SK-N-SH (cell line): ENCODE measurements at places on chromosomes 5 and 9.
A peak's percentile ranks its signal among the peaks of the same experiment; 100 is the strongest.

GRCh38 chr9:78369639-78370219 is 72.8 kb downstream of the PSAT1 start:
- DNase-seq, result peak; percentile 79

DNA sequence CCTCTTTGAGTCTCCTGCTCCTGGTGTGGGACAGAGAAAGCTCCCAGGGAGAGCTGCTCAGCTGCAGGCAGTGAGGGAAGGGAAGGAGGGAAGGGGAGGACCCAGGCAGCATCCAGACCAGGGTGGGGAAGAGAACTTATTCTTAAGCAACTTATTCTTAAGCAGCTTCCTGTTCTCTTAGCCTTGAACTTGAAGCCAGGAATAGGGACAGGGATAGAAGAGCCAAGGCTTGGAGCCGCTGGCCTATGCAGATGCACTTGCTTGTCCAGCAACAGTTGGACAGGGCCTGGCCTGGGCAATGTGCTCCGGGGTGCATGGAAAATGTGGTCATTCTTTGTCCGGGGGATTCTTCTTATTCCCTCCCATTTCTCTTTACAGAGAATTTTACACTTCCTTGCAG is 31.4 kb upstream of the SPTLC1 start:
- DNase-seq, result no peak

- DNase-seq, result no peak
Measured at GRCh38 chr5:146564007-146564762, 48.2 kb upstream of the GPR151 start.

DNA sequence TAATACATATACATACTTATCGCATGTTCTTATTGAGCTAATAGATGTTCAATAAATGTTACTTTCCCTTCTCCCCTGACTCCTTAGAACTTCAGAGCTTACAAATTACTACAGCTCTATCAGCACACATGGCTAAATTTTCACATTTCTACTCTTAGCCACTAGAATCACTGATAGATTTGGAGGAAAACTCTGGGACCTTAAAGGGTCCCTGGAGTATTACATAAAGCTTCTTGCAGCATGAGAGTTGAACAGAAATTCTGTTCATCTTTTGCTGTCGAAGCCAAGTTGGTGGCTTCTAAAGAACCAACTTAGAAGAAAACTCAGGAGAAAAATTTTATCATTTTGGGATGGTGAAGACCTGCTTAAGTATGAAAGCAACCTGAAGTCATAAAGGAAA is 15.5 kb downstream of the B4GALT1 start:
- DNase-seq, result no peak

GRCh38 chr5:157166214-157167213 is at the start of gene GARIN3:
Gene GARIN3, minus strand, starts transcription at chr5:157166264. Its CDS starts 96 bp downstream, at chr5:157166168.
- no peak for DNase-seq

DNA sequence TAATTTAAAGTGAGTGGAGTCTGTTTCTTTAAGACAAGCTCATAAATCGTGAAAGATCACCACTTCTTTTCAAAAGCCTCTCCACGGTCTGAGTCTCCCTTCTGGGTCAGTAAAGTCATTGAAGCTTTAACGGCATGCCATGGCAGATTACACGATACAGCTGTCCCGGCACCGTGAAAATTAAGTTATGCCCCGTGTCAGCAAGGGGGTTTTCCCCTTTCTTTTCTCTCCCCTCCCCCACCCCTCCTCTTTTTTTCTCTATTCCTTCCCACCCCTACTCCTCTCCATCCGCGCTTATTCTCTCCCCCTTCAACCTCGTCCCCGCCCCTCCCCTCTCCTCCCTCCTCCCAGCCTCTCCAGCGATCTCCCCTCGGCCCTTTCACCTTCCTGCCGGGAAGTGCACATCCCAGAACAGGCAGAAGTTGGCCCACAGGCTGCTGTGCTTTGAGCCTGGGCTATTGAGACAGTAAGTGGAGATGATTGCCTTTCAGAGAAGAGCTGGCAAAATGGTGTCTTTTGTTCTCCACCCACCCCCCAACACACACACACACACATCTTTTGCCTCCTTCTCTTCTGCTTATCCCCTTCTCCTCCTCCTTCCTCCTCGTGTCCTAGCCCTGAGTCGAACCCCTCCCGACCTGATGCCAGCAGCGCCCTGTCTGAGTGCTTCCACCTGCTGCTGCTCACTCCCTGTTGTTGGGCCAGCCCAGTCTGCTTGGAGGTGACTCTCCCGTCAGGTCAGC is 44.1 kb downstream of the GAS1 start:
- peak; percentile 26 for DNase-seq
